Substantia nigra (tissue), 51 donors: ENCODE measurements at places on chromosomes 11 and 22.

DNA sequence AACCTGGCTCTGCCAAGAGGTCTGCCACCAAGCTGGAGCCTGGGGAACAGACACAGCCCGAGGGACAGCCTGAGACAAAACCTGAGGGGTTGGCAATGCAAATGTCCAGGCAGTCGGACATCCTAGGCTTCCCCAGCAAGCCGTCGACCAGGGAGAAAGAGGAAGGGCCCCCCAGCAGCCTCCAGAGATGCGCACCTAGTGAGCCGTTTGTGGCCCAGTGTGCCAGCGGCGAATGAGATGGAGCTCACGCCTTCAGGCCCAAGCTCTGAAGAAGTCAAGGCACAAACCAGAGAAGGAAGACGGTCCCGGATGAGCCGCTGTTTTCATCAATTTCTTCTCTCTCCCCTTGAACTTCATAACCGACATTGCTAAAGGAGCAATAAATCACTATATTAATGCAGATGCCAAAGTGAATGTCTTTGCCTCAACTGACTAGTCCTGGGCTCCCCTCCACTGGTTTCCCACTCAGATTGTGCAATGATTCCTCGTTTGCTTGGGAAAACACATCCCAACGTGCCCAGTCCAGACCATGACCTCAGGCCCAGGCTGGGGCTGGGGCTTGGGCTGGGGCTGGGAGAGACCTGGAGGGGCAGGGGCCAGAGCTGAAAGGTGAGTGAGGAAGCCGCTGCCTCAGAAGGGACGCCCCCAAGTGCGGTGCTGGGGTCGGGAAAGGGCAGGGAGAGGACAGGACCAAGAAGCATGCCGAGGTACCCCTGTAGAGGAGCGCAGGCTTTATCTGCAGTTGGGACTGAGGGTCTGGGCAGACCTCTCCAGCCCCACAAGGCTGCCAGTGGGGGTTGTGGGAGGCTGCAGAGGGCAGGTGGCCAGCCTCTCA, 3.5 kb upstream of the DGCR2 start:
- no peak for DNase-seq

DNA sequence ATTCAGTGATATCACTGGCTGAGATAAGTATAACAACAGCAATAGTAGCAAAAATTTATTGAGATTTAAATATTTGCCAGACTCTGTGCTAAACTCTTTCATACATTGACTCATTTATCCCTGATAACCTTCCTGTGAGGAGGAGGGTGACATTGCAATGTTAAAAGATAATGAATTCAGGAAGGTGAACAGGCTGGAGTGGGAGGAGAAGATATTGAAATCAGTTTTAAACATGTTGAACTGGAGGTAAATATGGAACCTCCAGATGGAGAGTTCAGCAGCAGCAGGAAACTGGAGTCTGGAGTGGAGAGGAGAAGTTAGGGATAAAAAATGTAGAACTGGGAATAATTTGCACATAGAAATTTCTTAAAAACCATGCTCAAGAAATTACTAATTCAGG, 142.0 kb upstream of the FAT3 start:
- DNase-seq = no peak

GRCh38 chr11:117919781-117920221, 9.4 kb downstream of the TMPRSS13 start:
- DNase-seq = no peak

DNA sequence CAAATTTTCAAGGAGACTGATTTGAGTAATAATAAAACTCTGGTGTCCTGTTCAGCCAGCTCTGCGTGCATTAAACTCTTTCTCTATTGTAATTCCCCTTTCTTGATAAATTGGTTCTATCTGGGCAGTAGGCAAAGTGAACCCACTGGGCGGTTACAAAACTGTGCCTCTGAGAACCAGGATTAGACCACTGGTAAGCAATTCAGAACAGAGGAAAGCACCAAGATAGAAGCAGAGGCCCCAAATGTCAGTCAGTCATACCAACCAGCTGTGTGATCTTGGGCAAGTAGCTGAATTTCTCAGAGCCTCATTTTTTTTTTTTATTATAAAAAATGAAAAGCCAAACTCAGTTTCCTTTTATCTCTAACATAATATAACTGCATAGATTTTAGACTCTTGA, 54.9 kb downstream of the TRIM44 start:
- no peak for DNase-seq

- peak; percentile 34 for DNase-seq
These were observed 37.3 kb upstream of the SLC22A12 start for GRCh38 chr11:64553554-64554201.

GRCh38 chr11:45382133-45382878, 96.2 kb upstream of the SYT13 start:
- DNase-seq = no peak

- DNase-seq = no peak
These were observed 79.0 kb downstream of the LARGE2 start for GRCh38 chr11:46001448-46001914.

DNA sequence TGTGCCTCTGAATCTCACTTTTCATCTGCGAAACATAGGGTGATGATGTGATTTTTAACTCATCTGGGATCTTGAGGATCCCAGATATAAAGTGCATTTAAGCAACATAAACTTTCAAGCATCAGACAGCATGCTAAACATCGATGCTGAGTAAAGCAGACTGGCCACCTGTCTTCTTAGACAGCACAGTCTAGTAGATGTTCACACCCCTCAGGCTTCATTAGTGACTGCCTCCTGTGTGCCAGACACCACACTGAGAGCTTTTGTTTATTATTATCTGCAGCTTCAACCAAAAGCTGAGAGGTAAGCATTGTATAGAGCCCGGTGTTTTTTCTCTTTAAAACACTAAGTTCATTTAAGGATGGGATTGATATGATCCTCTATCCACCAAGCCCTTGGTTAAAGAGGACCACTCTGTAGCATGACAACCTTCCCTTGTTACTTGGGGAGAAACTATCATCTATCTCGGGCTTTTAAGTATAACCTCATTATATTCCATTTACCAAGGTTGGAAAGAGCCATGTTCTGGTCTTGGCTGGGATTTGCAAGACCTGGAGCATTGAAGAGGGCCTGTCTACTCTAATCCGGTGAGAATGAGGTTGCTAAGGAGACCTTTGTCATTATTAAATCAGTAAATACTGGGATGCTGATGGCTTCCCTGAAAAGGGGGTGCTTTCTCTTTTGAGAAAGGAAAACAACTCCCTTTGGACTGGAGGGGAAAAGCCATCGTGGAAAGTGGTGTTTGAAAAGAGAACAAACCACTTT, 114.2 kb upstream of the SEZ6L start:
- DNase-seq = no peak

- no peak for DNase-seq
These were observed 205.5 kb downstream of the DSCAML1 start for GRCh38 chr11:117591316-117592039.

DNA sequence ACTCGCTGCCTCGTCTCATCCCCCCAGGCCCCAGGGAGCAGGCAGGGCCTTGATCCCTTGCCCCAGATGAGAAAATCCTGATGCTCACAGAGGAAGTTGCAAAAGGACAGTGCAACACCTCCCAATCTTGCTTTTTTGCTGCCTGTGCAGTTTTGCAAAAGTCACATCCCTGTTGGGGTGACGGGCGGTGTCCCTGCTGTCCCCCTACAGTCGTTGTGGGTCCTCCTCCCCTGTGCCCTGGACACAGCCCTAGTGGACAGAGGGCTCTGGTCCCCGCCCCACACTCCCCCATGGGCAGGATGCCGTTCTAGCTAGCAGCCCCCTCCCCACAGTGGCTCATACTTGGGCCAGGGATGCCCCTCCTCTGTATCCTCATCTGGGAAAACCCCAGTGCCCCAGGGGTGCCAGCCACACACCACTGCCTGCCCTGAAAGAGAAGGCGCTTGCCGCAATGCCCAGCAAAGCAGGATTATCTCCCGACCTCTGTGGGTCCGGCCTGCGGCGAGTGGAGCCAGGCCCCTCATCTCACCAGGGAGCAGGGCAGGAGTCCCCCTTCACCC, 18.4 kb upstream of the CTSD start:
- no peak for DNase-seq

- DNase-seq = no peak
These were observed 167.0 kb downstream of the LDLRAD3 start for GRCh38 chr11:36110668-36111410.
